ENCODE measurements at places on chromosomes 1 and 21.

DNA sequence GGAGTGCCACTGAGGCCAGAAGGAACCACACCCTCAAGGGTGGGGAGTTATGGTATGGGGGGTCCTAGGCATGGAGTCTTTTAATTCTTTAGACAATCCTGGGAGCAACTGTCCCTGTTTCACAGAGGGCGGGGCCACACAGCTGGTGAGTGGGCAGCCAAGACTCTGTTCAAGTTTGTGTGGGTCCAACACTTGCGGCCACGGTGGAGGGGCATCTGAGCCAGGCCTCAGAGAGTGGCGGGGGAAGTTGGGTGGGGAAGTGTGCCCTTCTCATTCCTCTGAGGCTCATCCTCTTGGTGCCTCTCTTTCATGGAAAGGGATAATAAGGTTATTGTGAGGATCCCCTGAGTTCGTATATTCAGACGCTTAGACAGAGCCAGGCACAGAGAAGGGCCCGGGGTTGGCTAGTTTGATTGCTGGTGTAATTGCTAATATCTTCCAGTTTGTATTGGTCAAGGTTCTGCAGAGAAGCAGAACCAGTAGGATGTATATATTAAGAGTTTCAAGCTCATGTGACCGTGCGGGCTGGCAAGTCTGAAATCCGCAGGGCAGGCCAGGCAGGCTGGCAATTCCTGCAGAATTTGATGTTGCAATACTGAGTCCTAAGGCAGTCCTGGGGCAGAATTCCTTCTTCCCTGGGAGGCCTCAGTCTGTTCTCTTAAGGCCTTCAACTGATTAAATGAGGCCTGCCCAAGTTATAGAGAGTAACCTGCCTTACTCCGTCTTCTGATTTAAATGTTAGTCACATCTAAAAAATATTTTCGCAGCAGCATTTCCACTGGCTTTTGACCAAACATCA lies 15.9 kb downstream of the PCSK9 start:
- no peak overlapping the region for H3K27ac ChIP-seq
- no peak for DNase-seq
- no peaks in the 10 kb centered on the region for H3K27me3 ChIP-seq
- peaks cover 13% of the 10 kb centered on the region for H3K4me1 ChIP-seq
- H3K36me3 ChIP-seq, result peaks cover 5% of the 10 kb centered on the region

DNA sequence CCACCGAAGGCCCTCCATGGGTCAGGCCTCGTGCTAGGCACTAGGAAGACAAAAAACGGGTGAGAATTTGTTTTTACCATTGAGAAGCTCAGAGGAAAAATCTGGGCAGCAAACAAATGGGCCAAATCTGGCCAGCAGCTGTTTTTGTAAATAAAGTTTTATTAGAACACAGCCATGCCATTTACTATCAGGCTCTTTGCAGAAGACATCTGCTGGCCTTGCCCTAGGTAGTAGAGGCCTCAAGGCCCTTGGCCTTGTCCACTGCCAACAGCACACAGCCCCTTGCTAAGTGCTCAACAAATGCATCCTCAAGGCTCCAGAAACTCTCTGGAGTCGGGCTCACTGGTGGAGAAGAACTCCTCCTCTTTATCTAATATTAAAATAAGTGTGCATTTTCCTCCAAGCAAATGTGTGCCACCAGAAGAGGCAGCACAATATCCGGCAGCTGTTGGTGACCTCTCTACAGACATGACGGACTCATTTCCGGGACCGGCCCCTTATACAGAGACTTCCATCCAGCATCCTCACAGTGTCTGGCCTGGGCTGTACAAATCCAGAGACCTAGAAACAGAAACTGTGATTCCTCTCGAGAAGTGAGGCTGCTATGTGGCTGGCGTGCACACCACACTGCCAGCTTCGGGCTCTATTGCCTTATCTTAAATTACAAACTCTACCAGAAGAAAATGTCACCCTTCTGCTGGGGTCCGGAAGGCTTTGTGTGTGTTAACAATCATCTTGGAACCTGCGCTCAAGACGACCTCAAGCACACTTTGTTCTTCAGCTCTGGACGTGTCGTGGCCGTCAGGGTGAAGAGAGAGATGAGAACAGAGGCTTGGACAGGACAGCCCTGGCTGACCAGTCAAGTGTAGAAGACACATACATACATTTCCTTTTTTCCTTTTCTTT lies 203.9 kb downstream of the TOMM20 start:
- H3K4me1 ChIP-seq, result peaks cover 61% of the 10 kb centered on the region
- no peaks in the 10 kb centered on the region for H3K36me3 ChIP-seq
- H3K27me3 ChIP-seq, result peaks cover 3% of the 10 kb centered on the region
- DNase-seq, result no peak

DNA sequence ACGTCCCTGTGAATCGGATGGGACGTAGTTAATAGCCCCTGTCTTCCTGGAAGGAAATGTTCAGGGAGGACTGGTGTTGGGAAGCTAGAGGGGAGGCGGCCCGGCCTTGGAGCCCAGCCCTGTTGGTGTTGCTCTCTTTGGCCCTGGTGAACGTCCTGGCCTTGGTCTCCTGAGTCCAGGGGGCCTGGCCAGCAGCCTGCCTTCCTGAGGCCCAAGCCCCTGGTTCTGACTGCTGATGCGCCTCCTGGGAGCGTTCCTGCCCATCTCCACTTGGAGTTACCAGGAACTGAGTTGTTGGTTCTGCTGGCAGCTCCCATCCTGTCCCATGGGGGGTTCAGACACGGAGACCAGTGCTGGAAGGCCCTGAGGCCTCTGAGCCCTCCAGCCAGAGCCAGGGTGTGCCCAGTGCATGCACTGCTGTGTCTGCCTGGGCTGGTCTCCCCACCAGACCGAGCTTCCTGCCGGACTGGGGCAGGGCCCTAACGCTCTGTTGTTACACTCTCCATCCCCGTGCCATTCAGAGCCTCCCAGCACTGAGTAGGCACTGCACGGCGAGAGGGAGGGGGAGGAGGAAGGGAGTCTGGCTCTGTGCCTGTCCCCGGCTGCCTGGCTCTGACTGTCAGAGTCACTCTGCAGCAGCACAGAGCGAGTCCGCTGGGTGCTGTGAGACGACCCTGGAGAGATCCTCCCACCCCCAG lies 382.5 kb upstream of the VAMP3 start:
- peaks cover 58% of the 10 kb centered on the region for H3K4me1 ChIP-seq
- H3K4me3 ChIP-seq, result no peak overlapping the region
- peak overlapping the region; percentile 90 for H3K27ac ChIP-seq
- H3K27me3 ChIP-seq, result peaks cover 3% of the 10 kb centered on the region

DNA sequence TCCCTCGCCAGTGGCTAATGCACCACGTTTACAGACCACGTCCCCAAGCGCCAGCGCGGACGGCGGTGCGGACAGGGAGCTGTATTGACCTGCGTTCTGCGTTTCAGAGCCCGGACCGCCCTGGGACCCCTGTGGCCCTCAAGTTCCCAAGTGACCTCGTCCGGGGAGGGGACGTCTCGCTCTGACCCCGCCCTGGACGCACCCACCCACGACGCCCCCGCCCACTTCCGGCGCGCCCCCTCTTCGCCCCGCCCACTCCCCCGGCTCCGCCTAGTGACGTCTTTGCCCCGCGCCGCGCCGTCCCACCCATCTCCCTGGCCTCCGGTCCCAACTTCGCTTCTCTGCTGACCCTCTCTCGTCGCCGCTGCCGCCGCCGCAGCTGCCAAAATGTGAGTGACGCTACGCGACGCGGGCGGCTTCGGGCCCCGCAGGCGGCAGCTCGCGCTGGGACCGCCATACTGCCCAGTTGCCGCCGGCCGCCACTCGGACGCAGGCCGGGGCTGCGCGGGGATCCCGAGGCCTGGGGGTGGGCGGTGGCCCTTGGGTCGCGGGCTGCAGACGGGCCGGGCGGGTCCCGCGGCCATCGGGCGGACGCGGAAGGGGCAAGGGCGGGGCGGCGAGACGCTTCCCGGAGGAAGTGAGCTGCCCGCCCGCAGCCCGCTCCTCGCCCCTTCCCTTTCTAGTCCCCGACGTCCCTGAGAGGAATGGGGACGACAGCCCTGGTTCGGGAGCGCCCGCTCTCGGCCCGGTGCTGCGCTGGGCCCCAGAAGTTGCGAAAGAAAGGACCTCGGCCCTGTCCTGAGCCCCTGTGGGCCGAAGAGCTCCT lies at the start of gene VAMP3:
Gene VAMP3 (plus strand): TSS at position 300 of the 826 bp plus-strand sequence. CDS start 88 bp downstream, at position 388.
- no peaks in the 10 kb centered on the region for H3K27me3 ChIP-seq
- H3K4me1 ChIP-seq, result peaks cover 27% of the 10 kb centered on the region
- H3K36me3 ChIP-seq, result peaks cover 41% of the 10 kb centered on the region
- peak; percentile 92 for DNase-seq
- H3K27ac ChIP-seq, result peak within 1 kb of the TSS; percentile 96
- H3K4me3 ChIP-seq, result peak within 1 kb of the TSS; percentile 92

GRCh38 chr21:36628761-36629460 lies 70.0 kb upstream of the SIM2 start:
- peak overlapping the region; percentile 61 for H3K27ac ChIP-seq
- no peaks in the 10 kb centered on the region for H3K36me3 ChIP-seq
- peaks cover 17% of the 10 kb centered on the region for H3K4me1 ChIP-seq
- H3K4me3 ChIP-seq, result no peak overlapping the region

DNA sequence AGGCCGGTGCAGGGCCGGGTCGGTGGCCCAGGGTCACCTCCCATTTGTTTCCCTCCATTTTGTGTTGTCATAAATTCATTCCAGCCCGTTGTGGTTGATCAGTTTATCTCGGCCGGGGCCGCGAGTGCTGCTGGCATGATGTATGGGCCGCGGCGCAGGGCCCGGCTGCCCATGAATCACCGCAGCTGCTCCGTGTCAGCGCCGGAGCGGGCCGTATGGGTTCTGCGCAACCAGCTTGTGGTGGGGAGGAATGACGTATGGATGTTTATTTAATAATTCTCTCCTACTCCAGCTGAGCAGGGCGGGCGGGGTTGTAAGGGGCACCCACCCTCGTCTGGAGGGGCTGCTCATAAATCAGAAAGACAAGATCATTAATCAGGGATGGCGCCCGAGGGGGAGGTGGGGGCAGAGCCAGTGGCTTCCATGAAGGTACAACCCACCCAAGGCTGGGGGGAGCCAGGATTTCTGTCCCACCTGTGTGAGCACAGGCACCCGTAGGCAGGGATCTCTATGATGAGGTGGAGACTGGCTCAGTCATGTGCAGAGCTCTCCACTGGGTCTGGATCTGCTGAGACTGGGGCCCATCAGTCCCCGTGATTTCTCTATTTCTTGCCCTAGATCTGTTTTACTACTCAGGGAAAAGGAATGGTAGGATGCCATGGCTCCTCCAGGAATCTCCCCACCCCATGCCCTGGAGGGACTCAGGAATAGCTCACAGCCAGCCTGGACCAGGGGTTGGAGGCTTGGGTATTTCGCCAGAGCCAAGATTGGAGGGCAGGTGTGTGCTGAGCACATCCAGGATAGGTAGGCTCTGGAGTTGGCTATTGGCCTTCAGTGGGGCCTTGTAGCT lies 27.8 kb downstream of the TMEM53 start:
- DNase-seq, result no peak
- no peak overlapping the region for H3K4me3 ChIP-seq
- peaks cover 45% of the 10 kb centered on the region for H3K36me3 ChIP-seq
- H3K4me1 ChIP-seq, result peaks cover 99% of the 10 kb centered on the region

- no peaks in the 10 kb centered on the region for H3K4me1 ChIP-seq
- H3K27ac ChIP-seq, result no peak overlapping the region
- H3K27me3 ChIP-seq, result no peaks in the 10 kb centered on the region
- no peak for DNase-seq
- H3K36me3 ChIP-seq, result peaks cover 20% of the 10 kb centered on the region
Observed at GRCh38 chr1:78019024-78019423, 14.3 kb downstream of the DNAJB4 start.

DNA sequence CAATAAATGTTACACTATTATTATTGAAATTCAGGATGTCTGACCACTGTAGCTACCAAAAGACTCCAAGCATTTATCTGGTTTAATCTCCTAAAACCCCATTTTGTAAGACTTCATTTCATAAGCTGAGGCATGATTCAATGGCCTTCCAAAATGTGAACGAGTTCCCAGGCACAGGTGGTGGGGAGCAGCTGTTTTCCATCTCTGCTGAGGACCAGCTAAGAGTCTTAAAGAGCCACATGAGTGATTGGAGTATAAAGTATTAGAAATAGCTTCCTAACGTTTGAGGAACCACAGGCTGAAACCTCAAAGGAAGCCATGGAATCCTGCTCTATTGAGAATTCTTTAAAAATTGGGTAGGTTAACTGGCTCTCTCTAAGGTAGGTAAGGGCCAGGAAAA lies 44.9 kb downstream of the SEC16B start:
- no peak overlapping the region for H3K4me3 ChIP-seq
- no peak overlapping the region for H3K27ac ChIP-seq
- peaks cover 23% of the 10 kb centered on the region for H3K4me1 ChIP-seq
- peaks cover 12% of the 10 kb centered on the region for H3K27me3 ChIP-seq
- no peaks in the 10 kb centered on the region for H3K36me3 ChIP-seq

DNA sequence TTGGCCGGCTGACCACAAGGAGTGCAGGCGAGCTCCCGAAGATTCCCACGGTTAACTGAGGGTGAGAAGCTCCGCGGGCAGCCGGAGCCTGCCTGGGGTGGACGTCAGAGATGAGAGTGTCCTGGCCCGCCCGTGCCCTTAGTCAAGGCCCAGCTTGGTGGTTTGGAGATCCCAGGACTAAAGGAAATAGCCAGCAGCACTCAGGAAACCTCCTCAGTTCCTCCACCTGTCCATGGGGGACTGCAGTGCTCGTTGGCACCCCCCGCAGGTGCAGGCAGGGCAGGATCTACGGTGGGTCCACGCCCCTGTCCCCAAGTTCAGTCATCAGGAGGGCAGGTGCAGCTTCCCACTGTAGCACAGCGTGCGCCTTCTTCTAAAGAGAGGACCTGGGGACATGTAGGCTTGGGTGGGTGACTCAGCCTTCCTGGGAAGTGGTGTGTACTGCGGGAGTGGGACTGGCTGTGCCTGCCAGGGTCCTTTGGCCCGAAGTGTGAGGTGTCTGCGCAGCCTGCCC lies 32.5 kb downstream of the SLX9 start:
- peaks cover 20% of the 10 kb centered on the region for H3K36me3 ChIP-seq
- no peaks in the 10 kb centered on the region for H3K27me3 ChIP-seq
- H3K27ac ChIP-seq, result no peak overlapping the region
- H3K4me3 ChIP-seq, result no peak overlapping the region
- peaks cover 29% of the 10 kb centered on the region for H3K4me1 ChIP-seq

GRCh38 chr1:83697961-83698360 lies 301.0 kb downstream of the TTLL7 start:
- H3K4me3 ChIP-seq, result no peak overlapping the region
- peaks cover 32% of the 10 kb centered on the region for H3K4me1 ChIP-seq
- no peak for DNase-seq
- no peaks in the 10 kb centered on the region for H3K36me3 ChIP-seq
- H3K27ac ChIP-seq, result no peak overlapping the region

GRCh38 chr1:77582905-77583304 lies 99.6 kb downstream of the ZZZ3 start:
- H3K27me3 ChIP-seq, result no peaks in the 10 kb centered on the region
- H3K36me3 ChIP-seq, result peaks cover 40% of the 10 kb centered on the region
- no peak overlapping the region for H3K27ac ChIP-seq
- no peak for DNase-seq

DNA sequence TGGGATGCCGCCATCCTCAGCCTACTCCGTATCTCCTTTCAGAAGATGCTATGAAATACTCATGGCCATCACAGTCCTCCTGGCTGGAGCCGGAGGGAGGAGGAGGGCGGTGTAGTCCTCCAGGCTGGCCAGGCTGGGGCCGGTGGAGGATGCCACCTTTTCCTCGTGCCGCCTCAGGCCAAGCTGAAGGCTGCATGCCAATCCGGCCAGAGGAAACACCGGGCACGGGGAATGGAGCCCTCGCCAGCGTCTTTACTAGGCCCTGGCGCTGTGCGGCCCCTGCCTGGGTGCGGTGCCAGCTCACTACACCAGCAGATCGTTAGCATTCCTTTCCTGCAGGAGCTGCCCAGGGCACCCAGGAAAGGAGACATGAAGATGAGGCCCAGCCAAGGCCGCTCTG lies 70.1 kb downstream of the CASZ1 start:
- peaks cover 68% of the 10 kb centered on the region for H3K27me3 ChIP-seq
- no peak for DNase-seq
- no peaks in the 10 kb centered on the region for H3K36me3 ChIP-seq
- H3K4me3 ChIP-seq, result no peak overlapping the region
- no peak overlapping the region for H3K27ac ChIP-seq

- H3K27me3 ChIP-seq, result no peaks in the 10 kb centered on the region
- DNase-seq, result no peak
- no peak overlapping the region for H3K27ac ChIP-seq
- peaks cover 16% of the 10 kb centered on the region for H3K36me3 ChIP-seq
- no peak overlapping the region for H3K4me3 ChIP-seq
Observed at GRCh38 chr1:147547065-147547464, 5.8 kb downstream of the BCL9 start.

Data from nephron progenitor cell (in vitro differentiated cells).